ENCODE measurements at places on chromosomes 1 and 21.

- no peak for DNase-seq
Observed at GRCh38 chr21:42127164-42128150, 56.3 kb downstream of the UMODL1 start.

DNA sequence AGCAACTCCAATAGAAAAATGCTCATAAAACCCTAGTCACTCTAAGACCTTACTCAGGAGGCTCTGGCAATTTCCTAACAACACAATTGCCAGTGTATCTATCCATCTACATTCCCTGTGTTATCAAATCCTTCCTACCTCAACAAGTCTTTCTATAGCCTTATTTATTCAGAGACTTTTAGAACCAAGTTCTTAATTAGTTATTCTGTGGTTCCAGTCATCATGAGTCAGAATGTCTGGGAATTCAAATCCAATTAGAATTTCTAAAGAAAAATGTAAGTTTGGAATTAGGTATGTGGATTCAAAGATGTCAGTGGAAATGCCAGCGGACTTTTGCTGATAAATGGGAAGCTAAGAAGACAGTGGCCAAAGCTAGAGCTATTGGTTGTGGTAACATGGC is 302.6 kb upstream of the C1orf87 start:
- DNase-seq, result no peak

DNA sequence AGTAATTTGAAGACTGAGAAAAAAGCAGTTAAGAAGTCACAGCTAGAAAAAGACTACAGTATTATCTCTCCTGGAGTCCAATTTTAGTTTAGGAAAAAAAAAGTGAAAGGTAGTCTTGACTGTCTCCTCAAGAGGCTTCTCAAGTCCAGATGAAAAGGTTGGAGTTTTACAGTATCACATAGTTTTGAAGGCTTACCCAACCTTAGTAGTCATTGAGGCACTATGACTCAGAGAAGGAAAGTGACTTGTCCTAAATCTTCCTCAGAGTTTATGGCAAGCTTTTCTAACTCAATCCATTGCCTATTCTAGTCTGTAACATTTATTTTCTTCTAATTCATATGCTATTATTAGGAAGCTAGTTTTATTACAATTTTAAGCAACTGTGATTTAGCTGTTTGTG is 174.9 kb downstream of the DPYD start:
- no peak for DNase-seq

GRCh38 chr1:35316264-35316663 is 47.8 kb downstream of the ZMYM4 start:
- DNase-seq, result no peak

- no peak for DNase-seq
Observed at GRCh38 chr1:175208773-175209492, 16.4 kb upstream of the KIAA0040 start.

DNA sequence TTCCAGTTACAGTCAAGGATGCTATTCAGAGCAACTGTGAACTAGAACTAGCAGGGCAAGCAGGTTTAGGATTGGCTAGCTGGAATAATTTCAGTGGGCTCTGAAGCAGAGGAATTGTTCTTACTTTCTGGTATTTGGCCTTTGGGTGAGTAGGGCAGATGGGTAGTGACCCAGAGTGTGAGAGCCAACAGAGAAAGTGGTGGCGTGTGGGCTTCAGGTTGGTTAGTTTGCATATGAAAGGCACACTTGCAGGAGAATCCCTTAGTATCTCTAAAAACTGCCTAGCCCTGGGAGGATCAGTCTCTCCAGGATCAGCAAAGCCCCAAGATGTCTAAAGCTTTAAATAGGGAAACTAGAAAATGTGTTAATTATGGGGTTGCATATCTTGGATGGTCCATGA is 67.6 kb upstream of the LRRC8B start:
- no peak for DNase-seq

DNA sequence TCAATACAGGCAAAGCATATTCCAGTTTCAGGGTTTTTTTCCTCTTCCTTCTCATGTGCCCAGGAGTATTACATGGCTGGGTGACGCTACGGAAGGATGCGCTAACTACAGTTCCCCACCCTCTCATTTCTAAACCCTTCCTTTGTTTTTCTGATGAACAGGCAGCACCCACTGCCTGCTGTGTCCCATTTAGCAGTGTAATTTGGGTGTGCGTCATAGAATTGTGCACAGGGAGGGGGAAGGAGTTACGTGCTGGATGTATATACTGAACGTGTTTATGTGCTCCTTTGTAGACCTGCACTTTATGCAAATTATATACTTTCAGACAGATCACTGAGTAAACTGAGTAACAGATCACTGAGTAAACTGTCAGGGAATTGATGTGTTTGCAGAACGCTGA is 44.5 kb downstream of the ELAPOR1 start:
- DNase-seq, result no peak

DNA sequence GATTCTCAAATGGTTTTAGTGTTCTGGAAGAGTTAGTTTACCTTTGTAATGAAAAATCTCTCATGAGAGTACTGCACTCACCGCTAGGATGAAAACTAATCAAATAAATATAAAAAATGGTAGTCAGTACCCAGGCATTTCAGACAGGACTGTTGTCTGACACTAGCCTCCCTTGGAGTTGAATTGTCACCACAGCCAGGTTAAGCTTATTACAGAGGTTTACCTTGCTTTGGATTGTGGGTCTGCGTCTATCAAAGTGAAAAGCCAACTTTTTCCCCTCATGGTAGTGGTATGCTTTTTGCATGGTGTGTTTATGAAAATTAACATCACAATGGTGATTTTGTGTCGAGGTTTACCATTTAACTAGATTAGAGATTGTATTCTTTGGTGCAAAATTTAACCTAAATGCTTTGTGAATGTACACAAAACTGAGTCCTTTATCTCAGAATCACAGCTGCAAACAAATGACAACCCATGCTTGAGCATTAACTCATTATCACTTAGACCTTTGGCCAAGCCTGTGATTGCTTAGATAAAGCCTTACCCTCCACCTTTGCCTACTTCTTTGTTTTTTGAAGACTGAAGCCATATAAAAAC is 20.1 kb downstream of the RAP1A start:
- no peak for DNase-seq

GRCh38 chr1:94463765-94464330 is 45.7 kb downstream of the ABCD3 start:
- DNase-seq, result no peak

DNA sequence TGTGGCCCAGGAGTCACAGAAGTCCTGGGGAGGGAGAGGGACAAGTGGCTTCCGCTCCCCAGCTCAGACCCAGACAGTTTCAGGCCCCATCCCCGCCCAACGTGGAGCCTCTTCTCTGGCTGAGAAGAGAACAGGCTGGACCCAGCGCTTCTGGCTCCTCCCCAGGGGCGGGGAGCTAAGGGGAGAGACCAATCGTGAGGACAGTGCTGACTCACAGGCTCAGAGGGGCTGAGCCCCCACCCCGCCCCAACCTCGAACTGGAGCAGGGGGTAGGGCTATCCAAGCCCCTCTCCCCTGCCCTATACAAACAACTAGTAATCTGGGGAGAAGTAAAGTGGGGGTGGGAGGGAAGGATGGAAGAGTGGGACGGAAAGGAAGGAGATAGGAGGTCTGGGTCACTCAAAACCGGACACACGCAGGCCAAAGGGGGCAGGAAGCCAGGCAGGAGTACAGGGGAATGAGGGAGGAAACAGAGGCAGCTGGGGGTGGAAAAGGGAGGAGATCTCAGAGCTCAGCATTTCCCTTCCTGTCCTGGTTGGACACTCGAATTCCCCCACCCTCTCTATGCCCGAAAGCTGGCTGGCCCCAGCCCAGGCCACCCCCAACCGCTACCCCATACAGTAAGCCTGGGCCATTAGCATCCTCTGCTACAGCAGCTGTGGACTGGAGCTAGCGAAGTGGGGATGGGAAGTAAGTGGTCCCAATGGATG is at the start of gene SHC1:
TSS of gene SHC1 (minus strand) at position 117 of the 710 bp plus-strand sequence. CDS start 221 bp downstream, outside the sequence.
- no peak for DNase-seq

GRCh38 chr21:30206551-30207251 is 9.2 kb downstream of the CLDN8 start:
- no peak for DNase-seq

DNA sequence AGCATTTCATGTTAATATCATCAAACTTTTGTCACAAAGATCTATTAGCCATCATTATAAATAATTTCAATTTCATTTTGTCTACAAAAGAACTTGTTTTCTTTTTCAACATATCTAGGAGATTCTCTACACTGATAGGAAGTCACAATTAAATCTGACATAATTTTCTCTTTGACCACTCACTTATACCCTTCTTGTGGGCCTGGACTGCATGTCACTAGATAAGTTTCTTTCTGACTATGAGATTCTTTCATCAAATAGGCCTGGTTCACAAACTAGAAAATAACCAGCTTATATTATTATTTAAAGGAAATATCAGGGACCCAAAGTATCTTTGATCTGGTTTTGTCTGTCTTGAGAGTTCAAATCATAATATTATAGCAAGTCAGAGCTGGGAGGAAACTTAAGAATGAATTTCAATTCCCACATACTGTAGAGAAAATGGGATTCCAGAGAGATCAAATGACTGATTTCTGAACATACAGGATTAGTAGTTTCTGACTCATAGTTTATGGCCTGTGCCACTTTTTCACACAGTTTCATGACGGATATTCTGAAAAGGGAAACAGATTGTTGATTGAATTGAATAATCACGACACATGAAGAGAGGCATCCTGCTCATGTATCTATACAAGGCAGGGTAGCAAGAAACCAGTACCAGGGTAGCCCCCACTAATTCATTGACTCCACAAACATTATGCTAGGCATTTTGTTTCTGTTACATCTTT is 355.8 kb downstream of the GPATCH2 start:
- DNase-seq, result no peak

DNA sequence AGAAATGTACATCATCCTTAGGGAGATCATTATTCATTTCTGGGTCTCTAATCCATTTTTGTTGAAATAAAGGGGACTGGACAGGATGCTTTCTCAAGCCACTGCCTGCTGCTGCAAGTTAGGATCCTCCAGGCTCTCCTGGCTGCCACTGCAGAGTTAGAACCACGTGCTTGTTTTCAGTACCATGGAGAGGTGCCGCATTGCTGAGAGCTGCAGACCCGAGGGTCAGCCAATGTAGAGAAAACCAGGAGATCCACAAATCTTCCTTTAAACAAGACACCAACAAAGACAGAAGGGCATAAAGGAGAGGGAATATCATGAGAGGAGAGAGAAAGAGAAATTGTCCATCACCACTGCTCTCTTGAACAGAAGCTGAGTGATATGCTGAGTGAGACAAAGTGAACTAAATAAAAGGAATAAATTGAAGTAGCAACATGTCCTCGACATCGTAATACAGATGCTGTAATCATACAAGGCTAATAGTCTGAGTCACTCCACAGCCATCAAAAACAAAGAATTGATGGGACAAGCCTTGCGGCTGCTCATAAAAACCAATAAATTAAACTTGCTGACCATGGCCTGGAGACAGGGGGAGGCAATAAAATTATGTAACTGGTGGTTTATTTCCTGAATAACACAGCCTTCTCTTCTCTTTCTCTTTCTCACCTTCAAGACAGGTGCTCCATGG is 255.7 kb downstream of the OMA1 start:
- no peak for DNase-seq

GRCh38 chr1:119114786-119115185 is 25.7 kb downstream of the WARS2 start:
- no peak for DNase-seq

GRCh38 chr1:223492044-223492443 is 98.8 kb downstream of the CCDC185 start:
- no peak for DNase-seq

- DNase-seq, result no peak
Observed at GRCh38 chr1:220031287-220031686, 15.0 kb downstream of the EPRS1 start.

DNA sequence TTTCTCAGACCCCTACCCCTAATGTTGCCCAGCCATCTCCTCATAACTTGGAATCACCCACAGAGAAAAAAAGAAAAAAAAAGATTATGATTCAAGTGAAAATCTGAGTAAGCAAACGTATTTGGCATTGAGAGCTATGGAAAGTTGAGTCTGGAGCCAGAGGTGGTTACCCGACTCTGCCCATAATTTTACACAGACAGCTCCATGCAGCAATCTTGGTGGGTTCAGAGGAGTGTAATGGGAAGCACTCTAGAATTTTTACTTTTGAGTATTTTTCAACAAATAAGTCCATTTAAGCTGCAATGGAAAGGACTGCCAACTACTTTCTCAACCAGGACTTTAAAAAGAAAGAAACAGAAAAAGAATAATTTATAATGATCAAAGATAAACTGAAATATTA is 62.7 kb downstream of the ZC3H11B start:
- no peak for DNase-seq

DNA sequence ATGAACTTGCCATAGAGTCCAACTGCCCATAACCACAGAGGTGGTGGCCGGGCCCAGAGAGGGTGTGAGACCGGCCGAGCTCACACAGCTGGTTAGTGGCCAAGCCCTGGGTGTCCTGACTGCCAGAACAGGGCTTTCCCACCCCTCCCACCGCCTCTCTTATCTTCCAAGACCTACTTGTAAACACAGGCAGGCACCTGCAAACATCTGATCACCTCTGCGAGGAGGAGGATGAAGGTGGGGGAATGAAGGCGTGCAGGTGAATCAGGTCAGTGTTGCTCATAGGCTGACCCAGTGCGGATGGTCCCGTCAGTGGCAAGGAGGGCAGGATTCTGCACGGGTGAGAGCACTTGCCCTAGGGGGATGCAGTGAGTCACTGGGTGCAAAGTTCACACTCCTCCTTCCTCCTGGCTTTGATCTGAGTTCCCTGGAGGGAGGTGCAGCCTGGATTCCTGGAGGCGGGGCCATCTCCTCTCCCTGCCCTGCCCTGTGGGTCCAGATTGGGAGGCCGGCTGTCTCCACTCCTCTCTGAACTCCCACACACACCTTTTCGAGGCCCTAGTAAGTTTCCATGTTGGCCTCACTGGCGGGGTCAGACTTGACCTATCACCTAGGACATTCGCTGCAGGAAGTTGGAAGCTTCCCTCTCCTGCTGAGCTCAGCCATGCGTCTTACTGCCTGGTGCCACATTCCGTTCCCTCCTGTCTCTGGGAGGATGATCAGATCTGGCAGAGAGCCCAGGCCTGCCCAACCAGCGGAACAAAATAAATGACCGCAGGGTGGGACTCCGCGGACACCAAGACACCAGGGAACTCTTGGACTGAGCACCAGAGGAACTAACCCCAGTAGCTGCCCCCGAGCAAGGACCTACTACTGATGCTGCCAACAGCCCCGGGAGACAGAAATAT is 7.3 kb downstream of the UQCRHL start:
- DNase-seq, result no peak

- no peak for DNase-seq
Observed at GRCh38 chr1:173530795-173531693, 53.9 kb downstream of the PRDX6 start.

DNA sequence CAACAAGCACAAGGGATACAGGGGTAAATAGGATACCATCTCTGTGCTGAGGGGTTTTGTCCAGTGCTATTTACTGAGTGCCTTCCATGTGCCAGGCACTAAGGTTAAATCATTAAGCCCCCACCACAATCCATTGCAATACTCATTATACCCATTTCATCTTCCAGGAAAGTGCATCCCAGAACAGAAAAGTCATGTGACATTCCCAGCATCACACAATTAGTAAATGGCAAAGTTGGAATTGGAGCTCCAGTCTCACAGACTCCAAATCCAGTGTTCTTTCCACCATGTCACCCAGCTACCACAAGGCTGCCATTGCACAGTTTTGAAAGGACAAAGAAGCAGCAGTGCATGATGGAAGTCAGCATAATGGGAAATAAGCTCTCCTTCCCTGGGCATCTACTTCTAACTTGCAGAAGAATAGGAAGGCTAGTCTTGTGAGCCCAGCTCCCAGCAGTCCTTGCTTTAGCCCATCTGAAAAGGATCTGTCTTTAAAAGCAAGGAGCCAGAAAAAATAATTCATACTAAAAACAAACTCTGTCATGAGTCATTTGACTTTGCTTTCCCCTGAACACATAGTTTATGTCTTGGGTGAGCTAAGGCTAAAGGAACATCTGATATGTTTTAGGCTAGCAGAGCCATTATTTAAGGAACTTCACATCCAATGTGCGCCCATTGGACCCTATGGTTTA is 111.4 kb upstream of the HOOK1 start:
- DNase-seq, result no peak
